ENCODE measurements at places on chromosomes 16 and 17.

DNA sequence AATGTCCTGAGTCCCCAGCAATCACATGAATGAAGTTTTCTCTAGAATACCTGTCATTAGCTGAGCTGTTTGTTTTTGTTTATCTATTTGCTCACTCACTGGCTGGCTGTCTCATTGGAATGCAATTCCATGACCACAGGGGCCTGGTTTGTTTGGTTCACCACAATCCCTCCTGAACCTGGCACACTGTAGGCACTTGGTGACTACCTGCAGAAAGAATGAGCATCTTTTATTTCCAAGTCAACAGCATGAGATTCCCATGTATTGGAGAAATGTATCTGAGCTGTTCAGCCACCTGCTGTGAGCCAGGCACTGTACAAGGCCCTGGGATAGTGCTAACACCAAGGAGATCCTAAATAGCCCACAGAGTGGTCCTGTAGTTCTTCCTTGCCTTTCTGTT, 345.1 kb downstream of the XYLT1 start:
- DNase-seq: no peak

- DNase-seq: no peak
Measured at GRCh38 chr16:75053791-75054555, 55.1 kb downstream of the ZNRF1 start.

GRCh38 chr17:46090871-46091270, 91.8 kb downstream of the STH start:
- no peak for DNase-seq

DNA sequence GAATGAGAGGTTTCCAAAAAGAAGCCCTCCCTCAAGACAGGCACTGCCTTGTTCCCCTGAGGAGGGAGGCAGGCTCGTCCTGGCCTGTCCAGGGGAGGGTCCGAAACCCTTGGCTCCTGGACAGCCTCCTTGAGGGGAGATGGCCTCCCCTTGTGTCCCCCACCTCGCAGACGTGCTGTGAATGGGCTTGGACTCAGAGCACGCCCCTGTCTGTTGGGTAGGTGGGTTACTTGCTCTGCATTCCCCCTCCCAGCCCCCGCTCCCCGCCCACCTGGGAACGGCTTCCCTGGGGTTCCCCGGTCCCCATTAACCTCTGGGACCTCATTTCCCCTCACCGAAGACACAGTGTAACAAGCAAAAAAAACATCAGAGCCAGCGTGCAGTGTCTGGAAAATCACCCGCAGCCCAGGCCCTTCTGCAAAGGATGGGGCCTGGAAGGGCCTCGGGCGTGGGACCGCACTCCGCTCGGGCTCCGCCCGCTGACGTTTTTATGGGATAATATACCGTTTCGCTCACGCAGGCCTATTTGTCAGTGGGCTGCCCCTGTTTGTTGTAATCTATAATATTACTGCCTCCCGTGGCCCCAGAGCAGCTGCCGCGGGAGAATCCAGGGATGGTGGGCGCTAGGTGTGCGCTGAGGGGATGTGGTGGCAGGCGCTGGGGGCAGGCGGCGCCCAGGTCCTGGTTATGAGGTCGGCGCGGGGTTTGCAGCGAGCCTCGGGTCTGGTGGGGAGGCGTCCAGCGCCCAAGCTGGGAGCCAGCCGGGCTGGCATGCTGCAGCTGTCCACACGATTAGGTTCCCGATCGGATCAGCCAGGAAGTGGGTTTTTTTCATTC, 11.1 kb downstream of the BAHCC1 start:
- no peak for DNase-seq

DNA sequence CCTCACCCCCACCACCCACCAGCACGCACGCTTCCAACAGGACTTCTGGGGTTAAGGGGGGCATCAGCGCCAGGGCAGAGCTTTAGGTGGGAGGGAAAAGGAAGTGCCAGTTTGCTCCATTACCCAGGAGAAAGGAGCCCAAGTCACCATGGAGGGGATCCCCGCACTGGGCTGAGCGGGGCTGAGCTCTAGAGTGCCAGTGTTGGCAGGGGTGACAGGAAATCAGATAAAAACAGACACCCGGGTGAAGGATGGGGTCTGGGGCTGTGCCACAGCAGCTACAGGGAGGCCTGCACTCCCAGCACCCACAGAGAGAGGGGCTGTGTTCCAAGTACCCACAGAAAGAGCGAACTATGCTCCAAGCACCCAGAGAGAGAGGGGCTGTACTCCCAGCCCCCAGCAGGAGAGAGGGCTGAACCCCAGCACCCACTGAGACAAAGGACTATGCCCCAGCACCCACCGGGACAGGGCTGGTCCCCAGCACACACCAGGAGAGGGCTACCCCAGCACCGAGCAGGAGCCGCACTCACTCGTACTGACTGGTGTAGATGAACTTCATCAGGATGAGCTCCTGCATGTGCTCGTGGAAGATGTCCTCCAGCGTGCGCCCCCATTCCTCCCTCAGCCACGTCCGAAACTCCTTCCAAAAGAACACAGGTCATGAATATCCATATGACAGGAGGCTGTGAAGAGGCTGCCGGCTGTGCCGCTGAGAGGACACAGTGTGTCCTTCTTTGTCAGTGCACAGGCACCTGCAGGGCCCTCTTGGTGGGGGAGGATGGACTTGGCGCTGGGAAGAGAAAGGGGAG, 18.6 kb upstream of the C16orf95 start:
- DNase-seq: no peak

- DNase-seq: no peak
Measured at GRCh38 chr17:77722366-77722765, 236.1 kb upstream of the TNRC6C start.

DNA sequence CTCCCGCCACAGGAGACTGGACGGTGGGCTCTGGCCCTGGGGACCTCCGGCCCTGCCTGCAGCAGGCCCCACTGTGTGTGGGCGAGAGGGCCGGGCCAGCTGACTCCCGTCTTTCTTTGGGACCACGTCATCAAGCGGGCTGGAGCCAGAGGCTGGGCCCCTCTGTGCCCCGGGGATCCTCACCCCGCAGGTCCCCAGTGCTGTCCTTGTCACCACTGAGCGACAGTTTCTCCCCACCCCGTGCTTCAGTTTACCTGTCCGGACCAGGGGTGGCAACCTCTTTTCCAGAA, 181.9 kb upstream of the ZNF469 start:
- DNase-seq: no peak

DNA sequence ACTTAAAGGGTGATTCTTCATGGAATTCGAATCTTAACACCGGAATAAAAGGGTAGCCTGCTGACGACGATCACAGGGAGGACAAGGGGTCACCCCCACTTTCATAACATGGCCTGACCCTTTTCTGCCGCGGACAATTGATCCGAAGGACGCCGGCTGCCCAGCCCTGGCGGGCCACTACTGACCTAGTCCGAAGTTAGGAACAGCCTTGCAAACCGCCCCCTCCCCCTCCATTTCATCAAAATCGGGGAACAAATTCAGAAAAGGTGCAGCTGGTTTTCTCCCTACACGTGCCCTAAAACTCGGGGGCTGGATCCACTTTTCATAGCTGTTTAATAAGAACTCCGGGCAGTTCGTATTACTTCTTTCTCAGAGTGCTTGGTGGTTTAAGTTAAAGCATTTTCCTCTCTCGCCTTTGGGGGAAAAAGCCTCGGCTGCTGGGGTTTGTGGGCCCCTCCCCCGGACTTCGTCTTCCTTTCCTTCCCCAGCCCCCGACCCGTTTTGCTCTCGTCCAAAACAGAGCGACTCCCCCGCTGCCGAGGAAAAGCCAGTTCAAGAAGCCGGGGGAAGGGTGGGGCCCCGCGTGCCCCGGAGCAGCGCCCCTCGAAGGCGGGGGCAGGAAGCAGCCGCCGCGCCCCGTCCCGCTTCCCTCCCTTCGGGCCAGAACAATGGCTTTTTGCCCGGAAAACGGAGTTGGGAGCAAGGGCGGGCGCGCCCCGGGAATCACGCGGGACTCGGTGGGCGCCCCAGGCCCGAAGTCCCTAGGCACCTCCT, 641 bp upstream of the CBX2 start:
- no peak for DNase-seq

GRCh38 chr17:50266384-50267073, 7.7 kb upstream of the TMEM92 start:
- no peak for DNase-seq

- no peak for DNase-seq
Measured at GRCh38 chr17:37065486-37066321, 117.0 kb downstream of the AATF start.

DNA sequence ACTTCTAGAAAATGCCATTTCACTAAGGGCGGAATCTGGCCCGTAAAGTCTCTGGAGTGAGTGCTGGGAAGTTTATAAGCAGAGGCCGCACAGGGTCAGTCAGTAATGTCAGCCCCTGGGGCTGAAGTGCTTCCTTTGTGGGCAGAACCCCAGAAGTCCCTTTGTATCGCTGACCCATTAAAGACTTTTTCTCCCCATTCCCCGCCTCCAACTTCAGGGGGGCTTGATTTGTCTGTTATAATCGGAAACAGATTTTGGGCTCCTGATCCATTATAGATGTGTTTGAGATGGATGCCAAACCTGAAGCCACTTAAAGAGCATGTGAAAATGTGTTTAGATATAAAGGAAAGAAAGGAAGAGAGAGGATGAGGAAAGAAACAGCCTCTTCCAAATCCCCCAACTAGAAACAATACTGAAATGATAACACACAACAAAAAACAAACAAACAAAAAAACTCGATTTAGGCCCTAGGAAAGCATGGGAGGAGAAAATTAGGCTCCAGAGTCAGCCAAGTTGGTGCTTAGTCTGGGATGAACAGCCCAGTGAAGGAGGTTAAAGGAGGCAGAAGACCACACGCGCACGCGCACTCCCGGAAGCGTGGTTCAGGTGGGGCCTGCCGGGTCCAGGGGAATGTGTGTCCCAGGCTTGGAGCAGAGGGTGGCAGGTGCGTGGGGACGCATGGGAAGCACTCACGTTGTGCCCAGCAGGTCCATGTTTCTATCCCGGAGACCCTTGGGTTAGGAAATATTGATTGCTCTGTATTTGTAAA, 27.1 kb downstream of the MSI2 start:
- DNase-seq: no peak

DNA sequence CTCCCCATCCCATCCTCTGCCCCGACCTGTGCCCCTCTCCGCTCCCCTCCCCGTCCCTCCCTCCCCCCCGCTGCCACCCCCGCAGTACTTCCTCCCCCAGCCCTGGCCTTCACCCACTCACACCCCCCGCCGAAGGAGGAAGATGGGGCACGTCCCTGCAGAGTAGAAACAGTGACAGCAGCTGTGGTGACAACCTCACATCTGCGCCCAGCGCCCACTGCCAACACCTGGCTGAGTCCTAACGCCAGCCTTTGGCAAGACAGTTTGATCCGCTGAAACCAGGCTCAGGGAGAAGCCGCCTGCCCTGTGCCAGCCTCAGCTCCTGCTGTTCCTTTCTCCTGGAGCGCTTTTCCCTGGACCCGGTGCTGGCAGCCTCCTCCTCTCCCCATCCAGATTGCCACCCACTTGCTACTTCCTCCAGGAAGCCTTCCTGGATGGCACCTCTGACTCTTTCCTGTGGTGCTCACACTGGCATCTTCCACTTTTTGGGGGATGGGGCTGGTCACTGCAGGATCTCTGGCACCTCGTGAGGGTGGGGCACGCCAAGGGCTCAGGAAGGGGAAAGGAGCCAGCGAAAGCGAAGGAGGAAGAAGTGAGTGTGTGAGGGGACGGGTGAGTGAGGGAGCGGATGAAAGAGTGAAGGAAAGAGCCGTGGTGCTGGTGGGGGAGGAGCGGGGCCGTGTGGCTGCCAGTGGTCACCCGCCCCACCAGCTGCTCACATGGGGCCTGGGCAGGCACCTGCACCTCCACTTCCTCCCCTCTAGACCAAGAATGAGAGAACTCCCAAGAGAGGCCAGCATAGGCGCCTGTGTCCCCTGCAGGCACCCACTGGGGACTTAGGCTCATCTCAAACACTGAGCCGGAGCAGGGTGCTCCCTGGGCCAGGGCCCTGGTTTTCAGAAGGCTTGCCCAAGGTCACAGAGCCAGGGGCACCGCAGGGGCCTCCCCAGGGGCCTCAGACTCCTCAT, 27.0 kb downstream of the ZFPM1 start:
- no peak for DNase-seq

- no peak for DNase-seq
Measured at GRCh38 chr16:10959161-10959560, 14.8 kb downstream of the CLEC16A start.

DNA sequence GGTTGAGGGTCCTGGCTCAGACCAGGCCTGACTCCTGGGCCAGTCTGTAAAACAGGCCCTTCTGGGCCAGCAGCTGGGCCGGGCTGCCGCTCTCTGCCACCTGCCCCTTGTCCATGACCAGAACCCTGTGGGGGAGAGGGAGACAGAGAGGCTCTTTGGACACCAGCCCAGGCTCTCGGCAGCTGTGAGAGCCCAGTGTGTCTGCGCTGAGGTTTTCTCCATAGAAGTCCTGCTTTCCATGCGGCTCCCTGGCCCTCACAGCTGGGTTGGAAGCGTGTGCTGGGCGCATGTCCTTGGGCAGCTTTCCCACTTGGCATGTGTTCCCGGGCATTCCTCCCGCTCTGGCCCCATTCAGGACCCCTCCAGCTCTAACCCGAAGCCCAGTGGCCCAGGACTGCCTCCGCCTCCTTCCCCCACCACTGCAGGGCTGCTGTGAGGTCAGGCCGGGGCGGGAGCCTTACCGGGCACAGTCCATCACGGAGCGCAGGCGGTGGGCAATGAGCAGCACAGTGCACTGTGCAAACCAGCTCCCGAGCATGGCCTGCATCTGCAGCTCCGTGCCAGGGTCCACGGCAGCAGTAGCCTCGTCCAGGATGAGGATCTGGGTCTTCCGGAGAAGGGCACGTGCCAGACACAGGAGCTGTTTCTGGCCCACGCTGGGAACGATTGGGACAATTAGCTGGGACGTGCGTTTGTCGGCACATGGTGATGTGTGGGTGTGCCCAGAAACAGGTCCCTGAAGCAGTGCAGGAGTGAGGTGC, 73.0 kb downstream of the ABCC6 start:
- DNase-seq: no peak

DNA sequence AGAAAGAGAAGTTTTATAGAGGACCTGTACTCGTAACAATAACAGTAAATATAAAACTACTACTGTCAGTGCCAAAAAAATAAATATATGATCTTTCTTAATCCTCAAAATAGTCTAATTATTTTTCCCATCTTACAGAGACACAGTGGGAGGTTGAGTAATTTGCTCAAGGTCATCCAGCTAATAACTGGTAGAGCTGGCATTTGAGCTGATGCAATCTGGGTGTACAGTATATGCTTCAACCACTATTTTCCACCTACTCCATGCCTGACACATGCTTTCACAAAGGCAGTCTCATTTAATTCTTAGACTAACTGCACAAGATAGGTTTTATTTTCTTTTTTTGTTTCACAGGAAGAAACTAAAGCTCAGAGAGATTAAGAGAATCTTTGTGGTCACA, 33.6 kb downstream of the PIGL start:
- no peak for DNase-seq

- DNase-seq: no peak
Measured at GRCh38 chr17:18324140-18325050, 9.3 kb downstream of the SMCR8 start.

DNA sequence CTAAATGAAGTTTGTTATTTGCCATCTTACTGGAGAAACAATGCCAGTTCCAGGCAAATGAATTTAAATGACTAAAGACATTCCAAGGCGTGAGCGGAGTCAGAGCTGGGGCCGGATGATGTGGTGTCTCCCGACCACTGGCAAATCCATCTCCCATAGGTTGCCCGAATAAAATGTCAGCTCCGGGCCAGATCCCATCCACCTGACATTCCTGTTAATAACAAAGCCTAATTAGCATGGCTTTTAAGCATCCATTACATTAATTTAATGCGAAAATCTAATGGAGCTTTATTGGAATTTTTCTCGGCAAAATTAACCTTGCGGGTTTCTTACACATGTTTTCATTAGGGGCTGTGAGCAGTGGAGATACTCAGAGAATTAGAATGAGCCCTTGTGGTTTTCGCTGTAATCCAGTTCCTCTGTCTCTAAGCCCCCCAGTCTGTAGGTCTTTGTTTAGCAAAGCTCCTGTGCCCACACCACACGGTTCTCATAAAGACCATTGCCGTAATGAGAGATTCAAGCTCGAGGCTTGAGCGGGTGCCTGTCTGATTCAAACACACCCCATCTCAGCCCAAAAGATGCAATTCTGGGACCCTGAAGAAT, 123.3 kb downstream of the CCT6B start:
- no peak for DNase-seq

Measured in GM12878 (cell line).